ENCODE measurements at places on chromosomes 1 and 21.

DNA sequence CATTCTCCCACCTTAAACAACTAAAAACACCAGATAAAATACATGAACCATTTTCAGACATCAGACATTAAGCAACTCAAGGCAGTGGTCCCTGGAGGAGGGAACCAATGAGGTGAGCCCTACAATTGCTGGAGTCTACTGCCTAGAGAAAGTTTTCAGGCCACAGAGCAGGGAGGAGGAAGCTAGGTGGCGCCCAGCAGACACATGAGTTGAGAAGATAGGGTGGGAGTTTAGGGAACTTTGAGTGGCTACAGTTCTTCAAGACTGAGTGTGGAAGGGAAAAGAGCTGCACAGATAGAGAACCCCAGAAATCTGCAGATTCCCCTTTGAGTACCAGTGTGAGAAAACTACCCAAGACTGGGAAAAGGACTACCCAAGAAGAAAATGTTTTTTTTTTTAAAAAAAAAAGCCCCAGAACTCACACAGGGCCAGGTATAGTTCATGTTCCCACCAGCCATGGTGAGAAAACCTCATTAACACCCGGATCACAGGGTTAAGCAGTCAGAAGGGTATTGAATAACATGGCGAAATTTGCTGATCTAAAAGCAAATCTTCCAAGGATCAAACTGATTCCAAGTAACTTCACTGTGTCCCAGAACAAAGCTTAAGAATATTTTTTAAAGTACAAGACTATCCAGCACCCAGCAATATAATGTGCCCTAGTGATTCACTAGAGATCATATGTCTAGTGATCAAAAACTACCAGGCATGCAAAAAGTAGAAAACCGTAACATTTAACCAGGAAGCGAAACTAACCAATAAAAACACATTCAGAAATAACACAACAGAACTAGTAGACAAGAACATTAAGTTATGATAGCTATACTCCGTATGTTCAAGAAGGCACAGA is 12.0 kb downstream of the ALDH9A1 start:
- no peak for DNase-seq

GRCh38 chr21:44378646-44379514 is 25.5 kb downstream of the TRPM2 start:
- DNase-seq, result no peak

DNA sequence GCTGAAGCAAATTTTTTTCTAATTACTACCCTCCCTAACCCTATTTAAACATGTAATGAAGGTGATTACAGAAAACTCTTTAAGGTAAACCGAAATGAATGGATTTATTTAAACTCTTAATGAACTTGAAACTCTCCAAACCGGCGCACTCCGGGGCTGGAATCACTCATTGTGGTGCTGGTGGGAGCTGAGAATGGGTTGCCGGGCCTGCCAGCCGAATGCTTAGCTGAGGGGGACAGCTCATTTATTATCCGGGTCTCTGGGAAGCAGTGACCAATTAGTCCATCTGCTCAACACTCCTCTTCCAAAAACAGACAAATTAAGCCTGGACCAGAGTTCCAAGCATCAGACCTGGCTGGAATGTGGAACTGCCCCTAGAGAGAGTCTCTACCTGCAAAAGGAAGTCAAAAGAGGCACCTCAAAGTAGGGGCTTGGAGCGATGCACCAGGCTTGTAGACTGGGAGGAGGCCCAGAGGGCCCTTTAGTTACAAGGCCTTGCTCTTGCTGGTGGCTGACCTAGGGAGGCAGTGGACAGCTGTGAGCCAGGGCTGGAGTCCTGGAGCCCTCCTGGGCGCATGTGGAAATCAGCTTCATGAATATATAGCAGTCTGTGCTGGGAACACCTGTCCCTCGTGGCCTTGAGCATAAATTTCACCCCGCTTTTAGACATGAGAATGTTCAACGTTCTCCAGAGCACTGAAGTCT is 320.7 kb downstream of the AJAP1 start:
- no peak for DNase-seq

GRCh38 chr21:46664316-46664995 is 29.0 kb downstream of the PRMT2 start:
- no peak for DNase-seq

GRCh38 chr1:62800281-62800680 is 16.3 kb downstream of the ATG4C start:
- DNase-seq, result no peak

DNA sequence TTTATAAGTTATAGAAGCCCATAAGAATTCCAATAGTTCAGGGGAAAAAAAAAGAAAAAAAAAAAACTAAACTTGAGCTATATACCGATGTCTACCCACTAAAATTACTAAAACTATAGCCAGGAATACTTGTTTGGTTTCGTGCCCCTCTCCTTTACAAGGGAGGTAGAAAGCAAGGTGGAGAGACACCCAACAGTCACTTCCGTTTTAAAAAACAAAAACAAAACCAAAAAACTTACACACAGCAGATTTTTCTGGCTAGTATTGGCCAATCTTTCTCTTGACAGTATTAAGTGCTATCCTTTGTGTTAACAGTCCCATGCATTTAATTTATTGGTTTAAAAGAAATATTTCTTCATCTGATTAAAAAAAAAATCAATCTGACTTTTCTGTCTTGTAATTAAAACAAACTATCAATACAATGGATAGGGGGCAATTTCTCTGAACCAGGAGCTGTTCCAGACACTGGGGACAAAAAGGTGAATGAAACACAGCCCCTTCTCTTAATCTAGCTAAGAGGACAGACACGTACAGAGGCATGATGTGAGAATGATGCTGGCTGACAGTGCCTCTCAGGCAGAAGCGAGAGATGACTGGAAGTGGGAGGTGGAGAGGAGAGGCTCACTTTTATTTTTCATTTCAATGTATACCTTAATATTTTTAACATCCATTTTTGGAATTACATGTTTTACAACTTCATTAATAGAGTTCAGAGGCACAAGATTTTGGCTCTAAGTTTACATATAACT is 214.8 kb downstream of the RERE start:
- DNase-seq, result peak; percentile 29

DNA sequence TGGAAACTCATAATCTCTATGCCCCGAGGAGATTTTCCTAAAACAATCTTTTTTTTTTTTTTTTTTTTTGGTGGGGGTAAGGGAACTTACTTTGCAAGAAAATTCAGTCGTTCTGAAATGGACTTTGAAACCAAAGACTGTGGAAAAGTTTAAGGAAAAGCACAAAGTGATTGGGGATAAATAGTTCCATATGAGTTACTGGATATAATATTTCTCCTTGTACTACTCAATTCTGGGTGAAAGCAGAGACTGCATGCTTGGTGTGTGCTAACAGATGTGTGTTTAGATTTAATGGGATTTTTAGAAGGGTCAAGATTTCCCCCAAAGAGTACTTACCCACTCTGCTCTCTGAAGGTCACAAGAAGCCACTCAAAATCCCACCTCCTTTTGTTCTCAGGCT is 204.9 kb upstream of the USP24 start:
- no peak for DNase-seq

DNA sequence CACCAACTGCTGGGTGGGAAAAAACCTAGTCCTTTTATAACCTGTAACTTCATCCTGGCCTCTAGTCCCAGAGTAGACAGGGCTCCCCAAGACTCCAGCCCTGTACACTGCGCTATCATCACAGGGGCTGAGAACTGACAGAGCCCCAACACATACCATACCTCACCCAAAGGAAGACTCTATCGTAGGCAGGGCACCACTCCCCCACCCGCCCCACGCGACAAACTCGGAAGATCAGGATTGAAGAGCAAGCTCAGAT is 15.8 kb downstream of the INPP5B start:
- DNase-seq, result no peak

- DNase-seq, result no peak
These were observed 616 bp downstream of the MCOLN3 start for GRCh38 chr1:85047472-85048295.

GRCh38 chr1:247992986-247993385 is 20.5 kb upstream of the OR2L5 start:
- no peak for DNase-seq

- DNase-seq, result no peak
These were observed 72.4 kb downstream of the POU2F1 start for GRCh38 chr1:167293057-167293456.

DNA sequence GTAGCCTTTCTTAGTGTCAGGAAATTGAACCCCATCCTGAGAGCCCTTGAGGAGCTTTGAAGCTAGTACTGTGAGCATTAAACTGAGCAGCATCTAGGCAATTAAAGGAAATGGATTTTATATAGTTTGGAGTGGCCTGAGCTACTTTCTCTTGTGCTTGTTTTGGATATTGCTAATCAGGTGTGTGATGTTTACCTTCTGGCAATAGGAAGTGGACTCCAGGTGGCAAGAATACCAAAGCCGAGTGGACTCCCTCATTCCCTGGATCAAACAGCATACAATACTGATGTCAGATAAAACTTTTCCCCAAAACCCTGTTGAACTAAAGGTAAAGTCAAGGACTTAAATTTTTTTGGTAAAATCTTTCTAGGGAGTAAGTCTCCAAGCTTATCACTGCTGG is 79.4 kb downstream of the MACF1 start:
- no peak for DNase-seq

DNA sequence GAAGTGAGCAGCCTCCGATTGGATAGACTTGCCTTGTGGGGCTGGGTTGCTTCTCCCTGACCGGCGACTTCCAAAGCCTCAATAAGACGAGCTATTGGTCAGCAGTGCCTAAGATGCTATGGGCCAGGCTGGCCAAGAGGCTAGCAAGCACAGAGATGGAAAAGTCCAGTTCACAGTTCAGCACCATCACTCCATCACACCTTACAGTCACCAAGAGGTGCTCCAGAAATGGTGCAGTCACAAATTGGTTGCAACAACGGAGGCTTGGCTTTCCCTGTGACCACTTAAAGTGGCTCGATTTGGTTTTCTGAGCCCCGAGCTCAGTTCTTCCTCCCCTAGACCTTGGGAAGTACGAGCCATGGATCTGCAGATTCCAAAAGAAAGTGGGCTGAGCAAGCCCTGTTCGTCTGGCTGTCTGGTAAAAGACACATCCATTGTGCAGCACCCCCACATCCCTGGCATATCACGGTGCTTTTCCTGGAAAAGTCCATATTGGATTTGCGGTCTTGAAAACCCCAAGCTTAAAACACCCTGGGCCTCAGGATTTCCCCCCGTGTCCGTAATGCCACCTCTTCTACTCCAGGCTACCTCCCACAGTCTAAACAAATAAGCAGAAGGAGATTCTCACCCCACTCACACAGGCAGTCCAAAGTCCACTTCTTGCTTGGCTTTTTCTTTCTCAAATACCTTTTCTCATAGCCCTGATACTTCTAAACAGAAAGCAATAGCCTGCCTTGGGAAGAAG is 1.3 kb downstream of the SLAMF1 start:
- DNase-seq, result no peak

DNA sequence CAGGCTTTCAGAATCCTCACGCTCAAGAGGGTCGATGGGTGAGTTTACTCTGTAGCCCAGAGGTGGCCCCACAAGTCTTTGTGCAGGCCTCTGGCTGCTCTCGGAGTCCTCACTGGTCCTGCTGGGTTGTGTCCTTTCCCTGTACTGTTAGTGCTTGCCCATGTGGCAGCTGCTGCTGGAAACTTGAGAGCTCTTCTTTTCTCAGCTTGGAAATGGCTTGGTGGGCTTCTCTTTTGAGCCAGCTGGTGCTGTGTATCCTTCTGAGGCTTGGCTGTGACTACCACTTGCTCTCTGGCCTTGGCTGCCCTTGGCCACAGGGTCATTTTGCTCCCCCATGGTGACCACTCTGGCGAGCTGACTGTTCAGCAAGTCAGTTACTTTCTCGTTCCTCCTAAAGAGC is 82.2 kb upstream of the LMO4 start:
- DNase-seq, result no peak

DNA sequence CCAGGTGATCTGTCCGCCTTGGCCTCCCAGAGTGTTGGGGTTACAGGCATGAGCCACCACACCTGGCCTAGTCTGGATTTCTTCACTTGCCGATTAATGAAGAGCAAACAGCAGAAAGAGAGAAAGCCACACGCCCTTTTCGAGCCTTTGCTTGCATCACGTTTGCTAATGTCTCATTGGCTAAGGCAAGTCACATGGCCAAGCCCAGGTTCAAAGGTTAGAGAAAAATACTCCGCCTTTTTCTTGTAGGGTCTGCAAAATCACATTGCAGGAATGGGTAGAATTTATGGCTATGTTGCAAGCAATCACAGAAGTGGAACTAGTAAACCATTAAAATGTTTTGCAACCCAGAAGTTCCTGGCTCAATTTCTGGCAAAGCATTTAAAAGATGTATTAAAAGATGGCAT is 26.8 kb upstream of the BACH1 start:
- no peak for DNase-seq

GRCh38 chr21:20617130-20617529 is 381.1 kb upstream of the NCAM2 start:
- DNase-seq, result no peak

- DNase-seq, result no peak
These were observed 582.4 kb downstream of the LTN1 start for GRCh38 chr21:28410256-28410655.

DNA sequence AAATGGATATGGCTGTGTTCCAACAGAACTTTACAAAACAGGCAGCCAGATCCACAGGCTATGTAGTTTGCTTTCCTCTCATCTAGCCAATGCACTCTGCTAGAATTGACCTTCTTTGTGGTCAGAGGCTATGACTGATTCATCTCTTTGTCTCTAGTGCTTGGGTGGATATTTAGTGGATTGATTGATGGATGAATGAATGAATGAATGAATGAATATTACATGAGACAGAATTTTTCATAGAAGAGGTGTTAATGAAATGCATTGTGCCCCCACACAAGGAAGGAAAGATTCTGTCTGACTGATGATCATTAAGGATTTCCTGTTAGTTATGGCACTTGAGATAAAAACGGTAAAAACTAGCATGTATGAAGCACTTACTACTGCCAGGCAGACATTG is 50.5 kb upstream of the ZYG11A start:
- no peak for DNase-seq

- peak; percentile 47 for DNase-seq
These were observed 10.2 kb downstream of the SMAP2 start for GRCh38 chr1:40383488-40384412.
